ENCODE measurements at places on chromosomes 1 and 21.

DNA sequence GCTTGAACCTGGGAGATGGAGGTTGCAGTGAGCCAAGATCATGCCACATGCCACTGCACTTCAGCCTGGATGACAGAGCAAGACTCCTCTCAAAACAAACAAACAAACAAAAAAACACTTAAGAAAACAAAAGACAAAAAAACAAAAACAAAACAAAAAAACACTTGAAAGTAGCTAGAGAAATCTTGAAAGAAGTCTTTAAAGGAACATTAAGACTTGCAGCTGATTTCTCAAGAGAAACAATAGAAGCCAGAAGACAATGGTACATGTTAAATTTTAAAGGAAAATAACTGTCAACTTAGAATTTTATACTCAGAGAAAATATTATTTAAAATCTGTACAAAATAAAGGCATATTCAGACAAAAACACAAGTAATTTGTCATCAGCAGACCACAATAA, 71.3 kb downstream of the HLX start:
- DNase-seq, result no peak

- DNase-seq, result no peak
Measured at GRCh38 chr1:232340446-232340845, 289.5 kb downstream of the SIPA1L2 start.

GRCh38 chr1:206117151-206117948, at the start of gene AVPR1B:
Gene AVPR1B (minus strand): TSS chr1:206117388. CDS start chr1:206116890, 498 bp downstream.
- no peak for DNase-seq

- no peak for DNase-seq
Measured at GRCh38 chr1:64110924-64111777, 92.3 kb upstream of the UBE2U start.

DNA sequence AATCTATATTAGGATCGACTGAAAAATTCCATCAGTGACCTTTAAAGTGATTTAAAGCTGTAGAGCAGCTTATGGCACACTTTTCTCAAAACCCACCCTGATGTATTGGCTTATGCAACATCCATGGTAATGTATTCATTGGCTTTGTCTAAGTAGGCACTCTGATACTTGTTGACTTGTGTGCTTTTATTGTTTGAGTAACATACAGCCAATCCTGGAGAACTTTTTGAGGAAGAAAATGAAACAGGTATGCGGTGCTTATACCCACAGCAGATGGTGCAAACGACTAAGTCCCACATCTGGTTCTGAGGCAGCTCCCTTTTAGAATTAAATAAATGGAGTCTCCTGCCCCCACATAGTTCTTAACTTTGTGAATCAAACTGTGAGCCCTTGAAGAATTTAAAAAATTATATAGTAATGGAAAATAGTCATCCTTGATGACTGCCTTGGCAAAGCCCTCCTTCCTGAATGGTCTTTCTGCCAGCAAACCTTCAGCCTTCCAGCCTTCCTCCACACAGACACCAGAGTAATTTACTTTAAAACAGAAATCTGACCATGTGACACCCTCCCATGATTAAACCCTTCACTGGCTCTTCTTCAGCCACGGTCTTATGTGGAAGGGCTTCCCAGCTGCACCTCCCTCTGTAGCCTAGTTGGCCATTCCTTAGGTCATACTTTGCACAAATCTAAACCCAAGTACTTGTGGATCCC, 116.0 kb downstream of the BCAR3 start:
- no peak for DNase-seq

DNA sequence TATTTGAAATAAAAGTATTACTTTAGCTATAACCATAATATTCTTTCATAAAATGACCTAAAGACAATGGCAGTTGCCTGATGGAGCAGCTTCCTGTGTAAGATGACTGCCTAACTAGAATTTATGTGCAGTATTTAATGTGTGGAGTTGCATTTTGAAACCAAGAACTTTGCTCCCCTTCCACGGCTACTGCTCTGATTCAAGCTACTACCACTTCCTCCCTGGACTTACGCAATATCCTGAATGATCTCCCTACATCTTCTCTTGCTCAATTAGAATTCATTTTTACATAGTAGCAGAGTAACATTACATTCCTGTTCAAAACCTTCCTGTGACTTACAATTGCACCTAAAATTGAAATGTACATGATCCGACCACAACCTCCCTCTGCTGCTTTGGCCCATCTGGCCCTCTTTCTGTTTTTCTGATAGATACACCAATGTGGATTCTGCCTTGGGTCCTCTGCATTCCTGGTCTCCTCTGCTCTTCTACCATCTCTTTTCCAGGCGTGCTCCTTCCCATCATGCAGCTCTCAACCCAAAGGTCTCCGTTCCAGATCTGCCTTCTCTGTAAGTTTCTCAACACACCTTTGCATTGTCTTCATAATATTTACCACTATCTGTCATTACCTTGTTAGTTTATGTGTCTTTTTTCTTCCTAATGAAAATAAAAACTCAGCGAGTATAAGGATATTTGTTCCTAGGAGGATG, 47.4 kb upstream of the USP25 start:
- no peak for DNase-seq

DNA sequence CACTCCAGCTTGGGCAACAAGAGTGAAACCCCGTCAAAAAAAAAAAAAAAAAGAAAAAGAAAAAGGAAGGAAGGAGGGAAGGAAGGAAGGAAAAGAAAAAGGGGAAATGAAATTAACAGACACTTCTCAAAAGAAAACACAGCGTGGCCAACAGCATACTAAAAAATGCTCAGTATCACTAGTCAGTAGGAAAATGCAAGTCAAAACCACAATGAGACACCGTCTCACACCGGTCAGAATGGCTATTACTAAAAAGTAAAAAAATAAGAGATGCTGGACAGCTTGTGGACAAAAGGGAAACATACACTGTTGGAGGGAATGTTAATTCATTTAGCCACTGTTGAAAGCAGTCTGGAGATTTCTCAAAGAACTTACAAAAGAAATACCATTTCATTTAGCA, 369.5 kb upstream of the BRINP3 start:
- DNase-seq, result no peak

DNA sequence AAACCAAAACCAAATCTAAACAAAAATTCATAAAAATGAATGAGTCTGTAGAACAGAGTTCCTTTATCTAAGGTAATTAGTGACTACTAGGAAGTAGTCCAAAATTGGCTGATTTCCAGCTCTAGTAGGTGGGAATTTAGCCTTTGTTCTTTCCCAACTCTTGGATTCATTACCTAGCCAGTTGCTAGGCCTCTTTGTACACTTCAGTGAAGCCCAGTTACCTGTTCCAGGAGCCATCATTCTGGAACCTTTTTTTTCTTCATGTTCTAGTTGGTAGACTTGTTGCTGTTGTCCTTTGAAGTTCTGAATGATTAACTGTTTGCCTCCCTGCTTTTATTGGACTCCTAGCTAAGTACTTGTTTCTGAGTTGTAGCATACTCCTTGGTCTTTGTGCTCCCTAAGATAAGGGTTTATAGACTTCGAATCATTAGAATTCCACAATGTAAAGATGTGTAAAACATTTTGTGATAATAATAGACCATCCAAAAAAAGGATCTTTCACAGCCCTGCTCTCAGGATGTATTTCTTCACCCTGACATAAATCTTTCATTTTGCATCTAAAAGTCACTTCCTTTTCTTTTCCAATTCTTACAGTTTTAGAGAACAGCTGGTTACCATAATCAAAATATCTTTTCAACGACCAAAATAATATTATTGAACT, 9.8 kb downstream of the PLA2G4A start:
- no peak for DNase-seq

GRCh38 chr1:18540136-18540765, 59.5 kb downstream of the KLHDC7A start:
- no peak for DNase-seq
